ENCODE measurements at places on chromosomes 4 and X. TPM values are rescaled to one million over a fixed set of nuclear protein-coding genes. Genes with fewer than 3 reads are reported as not detected.

Gene MAGEB10
- total RNA-seq = not detected

- DNase-seq = no peak
Observed at GRCh38 chr4:100839712-100840111, 321.9 kb upstream of the EMCN start.

DNA sequence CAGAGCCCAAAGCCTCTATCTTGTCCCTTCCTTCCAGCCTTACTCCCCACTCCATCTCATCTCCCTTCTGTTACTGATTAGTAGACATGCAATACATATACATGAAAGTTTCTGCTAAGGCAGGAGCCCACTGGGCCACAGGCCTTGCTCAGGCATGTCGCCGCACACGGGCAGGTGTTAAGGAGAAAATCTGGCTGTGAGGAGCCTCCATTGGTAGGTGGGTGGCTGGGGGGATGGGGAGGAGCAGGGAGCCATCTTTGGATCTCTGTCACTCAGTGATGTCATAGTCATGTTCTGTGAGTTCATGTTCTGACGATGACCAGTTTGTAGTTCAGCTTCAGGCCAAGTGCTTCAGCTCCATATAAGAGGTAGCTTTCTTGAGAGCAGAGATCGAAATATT is 2.9 kb upstream of the HMGB3 start:
- no peak for DNase-seq

- DNase-seq = no peak
Observed at GRCh38 chr4:56804551-56804950, 16.9 kb downstream of the SPINK2 start.

- DNase-seq = no peak
Observed at GRCh38 chr4:144176476-144176875, 36.0 kb upstream of the GYPA start.

All from stomach (tissue), 19 donors.